ENCODE measurements at places on chromosomes 4 and X.
A peak's percentile ranks its signal among the peaks of the same experiment; 100 is the strongest.

- DNase-seq: no peak
Observed at GRCh38 chr4:76375703-76376102, 45.2 kb downstream of the CCDC158 start.

DNA sequence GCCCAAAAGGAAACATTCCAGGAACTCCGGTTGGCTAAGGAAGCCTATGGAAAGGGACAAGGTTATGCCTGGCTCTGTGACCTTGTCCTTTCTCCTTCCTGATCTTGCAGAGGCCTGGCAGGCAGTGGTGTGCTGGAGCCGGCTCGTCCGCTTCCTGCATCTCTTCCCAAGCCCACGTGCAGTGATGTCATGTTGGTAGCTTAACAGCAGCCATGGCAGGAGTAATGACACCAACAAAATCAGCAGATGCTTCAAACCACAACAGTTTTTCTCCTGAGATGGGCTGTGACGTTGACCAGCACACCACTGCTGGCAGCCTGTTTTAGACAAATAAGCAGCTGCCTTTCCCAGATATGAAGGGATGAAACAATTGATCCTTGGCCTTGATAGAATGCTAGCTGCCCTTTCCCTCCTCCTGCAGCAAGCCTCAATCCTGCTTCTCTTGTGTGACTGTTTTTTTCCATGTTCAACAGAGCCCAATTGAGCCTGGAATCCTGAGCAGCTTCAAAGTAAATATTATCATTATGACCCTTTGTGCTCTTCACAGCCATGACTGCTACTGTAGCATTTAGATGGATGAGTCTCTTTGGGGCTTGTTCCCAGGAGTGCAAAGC lies 23.4 kb downstream of the SEPTIN6 start:
- DNase-seq: no peak

DNA sequence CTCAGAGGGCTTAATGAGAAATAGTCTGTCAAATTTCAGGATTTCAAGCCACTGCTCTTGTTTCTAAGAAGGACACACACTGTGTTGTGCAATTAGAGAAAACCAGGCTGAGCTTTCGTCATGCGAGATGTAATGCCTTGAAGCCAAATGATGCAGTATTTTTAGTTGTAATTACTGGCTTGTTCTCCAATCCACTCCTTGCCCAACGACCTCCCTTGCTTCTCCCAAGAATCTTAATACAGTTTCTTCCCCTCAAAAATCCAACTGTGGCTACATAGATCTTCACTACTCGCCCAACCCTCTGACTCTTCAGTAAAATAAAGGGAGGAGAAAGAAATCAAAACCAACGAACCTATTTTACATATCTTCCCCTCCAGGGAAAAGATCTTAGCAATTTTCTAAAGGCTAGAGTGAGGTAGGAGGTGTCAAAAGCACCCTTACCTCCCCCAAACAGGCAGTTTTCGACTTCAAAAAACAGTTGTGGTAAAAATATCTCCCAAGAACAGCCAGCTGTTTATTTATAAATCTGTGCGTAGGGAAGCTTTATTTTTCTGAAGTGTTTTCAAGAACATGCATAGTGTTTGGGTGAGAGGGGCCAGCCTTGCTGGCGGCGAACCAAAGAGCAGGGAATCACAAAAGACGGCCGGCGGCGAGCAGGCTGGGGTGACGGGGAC lies 68.7 kb downstream of the MGST2 start:
- peak; percentile 54 for DNase-seq

GRCh38 chrX:46683048-46683447 lies 75.9 kb downstream of the SLC9A7 start:
- DNase-seq: peak; percentile 24

- DNase-seq: no peak
Observed at GRCh38 chr4:151606061-151606460, 154.7 kb downstream of the GATB start.

DNA sequence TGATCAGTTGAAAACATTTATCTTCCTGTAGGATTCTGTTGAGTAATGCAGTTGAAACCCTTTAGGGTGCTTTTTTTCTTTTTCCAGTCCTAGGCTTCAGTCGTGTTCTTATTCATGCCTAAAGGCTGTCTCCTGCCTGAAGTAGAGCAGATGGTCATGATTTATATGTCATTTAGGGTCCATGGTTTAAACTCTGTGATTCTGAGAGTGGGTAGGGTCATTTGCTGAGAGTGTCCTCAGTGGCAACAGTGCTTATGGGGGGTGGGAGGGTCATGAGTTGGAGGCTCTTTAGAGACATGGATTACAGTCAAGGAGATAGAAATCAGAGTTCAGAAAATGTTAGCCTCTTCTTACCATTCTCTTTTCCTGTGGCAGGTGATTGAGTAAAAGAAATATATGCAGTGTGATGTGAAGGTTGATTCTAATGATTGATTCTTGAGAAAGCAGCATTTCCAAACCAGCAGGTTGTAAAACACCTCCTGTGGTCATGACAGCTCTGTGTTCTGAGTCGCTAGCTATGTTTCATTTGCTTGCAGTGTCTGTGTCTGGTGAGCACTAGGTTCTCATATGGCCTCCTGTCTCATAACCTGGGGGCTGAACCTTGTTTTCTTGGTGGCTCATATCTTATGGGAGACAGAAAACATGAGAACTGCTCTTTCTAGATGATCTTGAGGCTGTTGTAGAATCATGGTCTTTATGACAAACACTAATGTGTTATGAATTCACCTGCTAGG lies 60.4 kb downstream of the JADE1 start:
- DNase-seq: no peak

DNA sequence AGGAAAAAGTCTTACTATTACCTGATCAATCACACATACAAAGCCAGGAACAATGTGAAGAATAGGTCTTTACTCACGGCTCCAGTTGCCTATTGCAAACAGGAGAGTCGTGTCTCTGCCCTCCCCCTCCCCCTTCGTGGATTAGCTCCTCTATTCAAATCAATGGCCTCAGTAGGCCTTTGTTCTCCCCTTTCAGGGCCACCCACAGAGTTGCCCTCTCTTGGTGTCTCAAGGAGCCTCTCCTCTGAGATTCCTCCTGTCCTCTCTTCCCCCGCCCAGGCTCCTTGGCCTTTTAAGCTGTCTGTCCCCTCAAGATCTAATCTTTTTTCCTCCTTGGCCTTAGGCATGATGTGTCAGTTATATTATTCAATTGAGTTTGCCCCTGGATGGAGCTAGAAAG lies 107.2 kb upstream of the NALF2 start:
- DNase-seq: no peak

GRCh38 chrX:135200297-135200696 lies 29.1 kb upstream of the CT55 start:
- no peak for DNase-seq

- DNase-seq: peak; percentile 21
Observed at GRCh38 chrX:19370061-19370460, 26.3 kb downstream of the PDHA1 start.

GRCh38 chr4:2082627-2083026 lies 23.5 kb downstream of the NAT8L start:
- no peak for DNase-seq

- DNase-seq: no peak
Observed at GRCh38 chr4:38663090-38663800, 754 bp upstream of the KLF3 start.

- no peak for DNase-seq
Observed at GRCh38 chr4:13912966-13913365, 285.4 kb upstream of the BOD1L1 start.

DNA sequence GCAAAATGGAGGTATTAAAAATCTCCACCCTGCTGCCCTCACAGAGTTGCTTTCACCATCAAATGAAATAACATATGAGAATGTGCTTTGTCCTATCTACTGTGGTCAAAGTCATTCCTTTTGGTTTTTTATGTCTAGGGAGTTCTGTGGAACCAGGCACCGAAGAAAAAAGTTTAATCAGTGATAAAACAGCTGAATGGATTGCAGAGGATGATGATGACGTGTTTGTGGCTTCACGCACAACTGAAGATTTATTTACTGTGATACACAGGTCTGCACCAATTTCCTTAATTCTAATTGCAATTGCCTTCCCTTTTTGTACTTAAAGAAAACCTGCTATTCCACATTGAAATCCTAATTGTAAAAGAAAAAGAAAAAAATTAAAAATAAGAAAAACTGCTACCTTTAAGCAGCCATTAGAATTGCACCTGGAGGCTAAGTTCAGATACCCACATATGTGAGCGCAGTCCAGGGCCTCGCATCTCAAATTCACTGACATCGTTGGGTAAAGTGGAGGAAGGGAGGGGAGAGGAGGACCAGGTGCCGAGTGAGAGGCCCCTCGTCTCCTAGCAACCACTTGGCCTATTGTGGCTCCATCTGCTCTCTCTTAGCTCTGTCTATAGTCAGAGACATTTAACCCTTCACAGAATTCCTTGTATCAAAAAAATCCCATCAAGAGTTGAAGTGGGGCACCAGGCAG lies 10.5 kb upstream of the RTL5 start:
- DNase-seq: no peak

- DNase-seq: peak; percentile 47
Observed at GRCh38 chr4:1748465-1748995, 27.2 kb downstream of the TACC3 start.

DNA sequence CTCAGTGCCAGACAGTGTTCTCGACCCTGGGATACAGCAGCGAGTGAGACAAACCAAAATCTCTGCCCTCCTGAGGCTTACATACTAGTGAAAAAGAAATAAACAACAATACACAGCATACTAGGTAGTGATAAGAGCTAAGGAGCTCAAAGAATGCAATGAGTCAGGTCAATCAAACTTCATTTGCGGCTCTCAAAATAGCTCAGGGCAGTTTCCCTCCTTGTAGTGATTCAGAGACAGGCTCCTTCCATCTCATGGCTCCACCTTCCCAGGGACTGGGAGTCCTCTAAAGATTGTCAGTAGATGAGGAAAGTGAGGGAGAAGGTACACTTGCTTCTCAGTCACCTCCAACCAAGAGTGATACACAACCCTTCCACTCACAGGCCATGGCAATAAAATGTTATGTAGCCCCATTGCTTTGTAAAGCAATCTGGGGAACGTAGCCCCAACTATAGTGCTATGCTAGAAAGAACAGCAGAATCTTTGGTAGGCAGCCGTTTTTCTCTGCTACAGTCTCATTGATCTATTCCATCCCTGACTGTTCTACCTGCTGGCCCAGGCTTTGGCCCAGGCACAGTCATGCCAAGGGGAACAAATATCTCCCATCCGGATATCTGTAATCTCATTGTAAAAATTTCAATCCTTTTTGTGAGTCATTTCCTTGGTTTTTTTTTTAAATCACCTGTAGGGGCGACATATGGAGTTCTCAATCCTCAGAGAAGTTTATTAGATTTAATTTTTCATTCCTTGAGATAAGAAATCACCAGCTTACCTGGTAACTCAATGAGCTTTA lies 183.1 kb upstream of the S100G start:
- peak; percentile 76 for DNase-seq

- no peak for DNase-seq
Observed at GRCh38 chrX:133677123-133678063, 262.1 kb upstream of the GPC4 start.

GRCh38 chr4:154973244-154974035 lies 192.4 kb downstream of the RBM46 start:
- no peak for DNase-seq

DNA sequence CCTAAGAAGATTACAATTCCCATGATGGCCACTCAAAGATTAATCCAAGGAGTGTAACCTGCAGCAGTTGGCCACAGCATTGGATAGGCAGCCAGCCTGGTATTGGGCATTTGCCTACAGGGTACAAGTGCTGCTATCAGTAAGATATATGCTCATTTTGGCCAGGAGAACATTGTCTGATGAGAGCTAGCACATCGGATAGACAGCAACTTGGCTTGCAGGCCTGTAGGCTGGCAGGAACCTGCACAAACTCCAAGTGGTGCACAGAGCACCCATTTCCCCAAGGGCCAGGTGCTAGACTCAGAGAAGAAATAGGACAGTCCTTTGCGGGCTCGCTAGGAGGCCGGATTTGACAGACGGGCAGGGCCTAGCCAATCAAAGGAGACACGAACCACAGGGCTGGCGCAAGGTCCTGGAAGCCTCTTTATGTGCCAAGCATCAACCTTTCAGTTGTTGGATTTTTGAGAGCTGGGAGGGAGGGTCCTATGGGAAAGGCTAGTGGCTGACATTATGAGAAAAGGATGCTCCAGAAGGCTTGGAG lies 11.7 kb upstream of the AP1AR start:
- DNase-seq: no peak

GRCh38 chr4:172750910-172751309 lies 417.7 kb upstream of the GALNT7 start:
- no peak for DNase-seq

DNA sequence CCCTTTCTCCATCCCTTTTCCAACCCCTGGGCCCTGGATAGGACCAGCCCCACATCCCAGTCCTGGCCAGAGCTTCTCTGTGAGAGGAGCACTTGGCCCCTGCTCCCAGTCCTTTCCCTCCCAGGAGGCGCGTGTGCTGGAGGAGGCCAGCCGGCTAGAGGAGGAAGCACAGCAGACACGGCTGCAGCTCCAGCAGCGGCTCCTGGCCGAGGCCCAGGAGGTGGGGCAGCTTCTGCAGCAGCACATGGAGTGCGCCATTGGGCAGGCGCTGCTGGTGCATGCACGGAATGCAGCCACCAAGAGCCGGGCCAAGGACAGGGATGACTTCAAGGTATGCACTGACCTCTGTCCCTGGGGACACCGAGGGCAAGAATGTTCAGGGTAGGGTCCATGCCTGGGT lies 87.5 kb downstream of the EVC start:
- no peak for DNase-seq

DNA sequence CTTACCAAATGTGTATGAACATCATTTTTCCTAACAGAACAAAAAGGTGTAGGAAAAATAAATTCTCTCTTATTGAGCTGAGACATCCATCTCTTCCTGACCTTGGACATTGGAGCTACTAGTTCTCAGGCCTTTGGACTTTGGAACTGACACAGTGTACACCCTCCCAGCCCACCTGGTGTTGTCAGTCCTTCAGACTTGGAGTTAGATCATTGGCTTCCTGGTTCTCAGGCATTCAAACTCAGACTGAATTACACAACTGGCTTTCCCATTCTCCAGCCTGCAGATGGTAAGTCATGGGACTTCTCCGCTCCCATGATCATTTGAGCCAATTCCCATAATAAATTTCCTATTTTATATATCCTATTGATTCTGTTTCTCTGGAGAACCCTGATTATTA lies 84.8 kb upstream of the EDNRA start:
- no peak for DNase-seq

DNA sequence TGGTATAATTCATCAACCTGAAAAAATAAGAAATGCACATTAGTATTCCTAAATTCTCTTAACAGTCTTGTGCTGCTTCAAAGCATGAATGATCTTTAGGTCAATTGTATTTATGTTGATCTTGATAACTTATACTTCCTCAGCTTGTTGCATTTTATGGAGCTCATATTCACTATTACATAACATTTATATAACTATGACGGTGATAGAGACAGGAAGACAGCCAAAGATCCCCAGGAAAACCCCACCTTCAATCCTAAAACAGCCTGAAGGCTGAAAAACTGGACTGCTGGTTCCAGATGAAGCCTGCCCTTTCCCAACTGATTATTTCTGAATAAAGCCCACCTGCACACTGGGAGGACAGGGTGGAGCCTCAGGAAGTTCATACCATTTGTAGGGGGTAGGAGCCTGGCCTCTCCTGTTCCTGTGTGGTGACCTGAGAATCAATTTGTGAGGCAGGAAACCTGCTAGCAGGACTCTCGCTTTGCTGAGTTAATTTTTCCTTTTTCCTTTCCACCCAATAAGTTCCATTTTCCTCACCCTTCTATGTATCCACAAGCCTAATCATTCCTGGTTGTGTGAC lies 30.5 kb downstream of the MAGEC1 start:
- no peak for DNase-seq

Data from RPMI7951 (cell line).